Osteoblast (primary cell): ENCODE measurements at places on chromosomes 1 and 21. TPM values are rescaled to one million over a fixed set of nuclear protein-coding genes. Genes with fewer than 3 reads are reported as not detected.

The MTMR11 gene
- 7.2 and 13.3 TPM in 2 replicates for total RNA-seq

The RNU1-3 gene
- under 0.01 TPM in 1 of 2 replicates, not detected in the other for total RNA-seq

The ROR1 gene
- total RNA-seq, result 46.9 and 52.5 TPM in 2 replicates

The KCNE2 gene
- not detected in 2 replicates for total RNA-seq

The FCRL6 gene
- not detected in 2 replicates for total RNA-seq

The FLG gene
- 4.4 and 8.3 TPM in 2 replicates for total RNA-seq

The DYRK3 gene
- total RNA-seq, result 52.1 and 54.8 TPM in 2 replicates

The ZC3H12A gene
- 11.5 and 13.0 TPM in 2 replicates for total RNA-seq

The HMGCS2 gene
- total RNA-seq, result not detected in 2 replicates

The MYCBP gene
- total RNA-seq, result 2.1 and 2.5 TPM in 2 replicates

The NBPF3 gene
- 12.4 and 24.6 TPM in 2 replicates for total RNA-seq

The KRTAP13-3 gene
- total RNA-seq, result not detected in 2 replicates

The TRAF3IP3 gene
- not detected in 2 replicates for total RNA-seq

The HTR6 gene
- under 0.01 TPM in 1 of 2 replicates, not detected in the other for total RNA-seq

The CYP4X1 gene
- total RNA-seq, result 0.59 and 0.72 TPM in 2 replicates

The AQP10 gene
- total RNA-seq, result not detected in 2 replicates

The EPHA10 gene
- not detected in 2 replicates for total RNA-seq

The CD164L2 gene
- not detected in 2 replicates for total RNA-seq

The LHX8 gene
- not detected in 2 replicates for total RNA-seq

The MPZ gene
- 0.88 and 2.2 TPM in 2 replicates for total RNA-seq

The CHTOP gene
- total RNA-seq, result 38.9 and 40.9 TPM in 2 replicates

The GABPA gene
- 28.0 and 28.6 TPM in 2 replicates for total RNA-seq

The OR2L3 gene
- under 0.01 TPM in 1 of 2 replicates, not detected in the other for total RNA-seq

The FNBP1L gene
- total RNA-seq, result 8.7 and 11.2 TPM in 2 replicates

The GUCA2B gene
- total RNA-seq, result not detected in 2 replicates

The LCK gene
- total RNA-seq, result 0.29 TPM in 1 of 2 replicates, not detected in the other

The LCE1E gene
- not detected in 2 replicates for total RNA-seq

The POFUT2 gene
- 35.8 and 39.2 TPM in 2 replicates for total RNA-seq

The PGLYRP4 gene
- not detected in 2 replicates for total RNA-seq

The TSEN15 gene
- total RNA-seq, result 51.8 and 57.2 TPM in 2 replicates

The PCNX2 gene
- total RNA-seq, result 56.8 and 68.4 TPM in 2 replicates

The KPRP gene
- not detected in 2 replicates for total RNA-seq

The TCHHL1 gene
- total RNA-seq, result not detected in 2 replicates

The OLFM3 gene
- total RNA-seq, result not detected in 2 replicates

The ZNF648 gene
- total RNA-seq, result not detected in 2 replicates

The SMIM1 gene
- total RNA-seq, result not detected in 2 replicates

The C1orf141 gene
- not detected in 2 replicates for total RNA-seq

The GOLT1A gene
- not detected in 2 replicates for total RNA-seq

The PTCH2 gene
- 0.29 and 0.36 TPM in 2 replicates for total RNA-seq

The KRTAP7-1 gene
- total RNA-seq, result not detected in 2 replicates

The AMY1B gene
- not detected in 2 replicates for total RNA-seq
